Sigmoid colon (tissue), 7 donors: ENCODE measurements at places on chromosomes 3 and 15. TPM values are rescaled to one million over a fixed set of nuclear protein-coding genes. Genes with fewer than 3 reads are reported as not detected.

ZPLD1 gene
- total RNA-seq = 0.36 TPM

DNA sequence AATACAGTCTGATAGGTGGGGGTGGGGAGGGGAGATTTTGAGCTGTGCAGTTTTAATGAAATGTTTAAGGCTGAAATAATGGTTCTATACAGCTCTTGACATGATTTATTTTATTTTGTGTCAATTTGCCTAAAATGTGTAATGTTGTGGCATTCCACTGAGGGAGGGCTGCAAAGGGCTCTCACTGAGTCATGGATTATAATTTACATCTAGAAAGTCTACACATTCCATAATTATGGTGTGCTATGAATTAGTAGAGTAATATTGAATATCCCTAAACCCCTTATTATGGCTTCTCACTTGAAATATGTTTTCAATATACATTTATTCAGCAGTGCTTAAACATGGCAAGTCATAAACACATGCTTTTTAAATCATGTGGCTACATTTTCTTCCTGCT is 103.9 kb downstream of the RARB start:
- no peak overlapping the region for H3K4me3 ChIP-seq
- no peaks in the 10 kb centered on the region for H3K27me3 ChIP-seq
- no peaks in the 10 kb centered on the region for H3K36me3 ChIP-seq
- no peak for DNase-seq

DNA sequence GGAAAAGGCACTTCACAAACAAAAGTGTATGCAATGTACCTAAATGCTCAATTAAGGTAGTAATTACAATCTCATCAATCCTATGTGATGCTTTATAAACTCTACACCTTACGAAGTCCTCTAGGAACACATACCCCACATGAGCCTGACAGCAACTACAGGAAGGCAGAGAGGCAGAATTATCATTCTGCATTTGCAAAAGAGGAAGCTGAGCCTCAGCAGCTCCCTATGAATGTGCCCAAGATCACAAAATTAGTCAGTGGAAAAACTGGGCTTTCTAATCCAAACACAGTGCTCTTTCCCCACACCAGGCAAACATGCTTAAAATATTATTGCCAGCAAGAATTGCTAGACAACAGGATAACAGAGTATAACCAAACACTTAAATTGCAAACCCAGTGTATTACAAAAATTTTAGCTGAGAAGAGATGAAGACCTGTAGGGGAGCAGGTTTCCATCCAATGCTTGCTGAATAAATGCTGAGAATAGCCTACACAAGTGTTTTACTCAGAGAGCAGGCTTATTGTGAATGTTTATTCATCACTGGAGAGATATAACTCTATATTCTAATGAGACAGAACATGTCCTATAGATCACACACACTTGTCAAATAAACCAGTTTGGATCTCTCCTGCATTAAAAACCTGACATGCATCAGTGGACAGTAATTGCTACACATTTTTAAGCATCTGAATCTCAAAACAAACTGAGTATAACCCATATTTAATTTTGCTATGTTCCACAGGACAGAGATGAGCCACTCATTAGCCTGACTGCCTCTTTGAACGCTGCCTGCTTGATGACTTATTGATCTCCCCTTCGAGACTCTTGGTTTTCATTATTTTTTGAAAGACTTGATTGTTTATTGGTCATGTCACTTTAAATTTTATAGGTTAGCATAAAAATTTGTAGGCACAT is 62.2 kb downstream of the PLCH1 start:
- no peak overlapping the region for H3K27ac ChIP-seq
- no peaks in the 10 kb centered on the region for H3K4me1 ChIP-seq
- no peak overlapping the region for H3K4me3 ChIP-seq
- DNase-seq = no peak
- H3K27me3 ChIP-seq = no peaks in the 10 kb centered on the region

ARRDC4 gene
- total RNA-seq = 116 TPM
